Endodermal cell (in vitro differentiated cells): ENCODE measurements at places on chromosomes 6 and 20.

DNA sequence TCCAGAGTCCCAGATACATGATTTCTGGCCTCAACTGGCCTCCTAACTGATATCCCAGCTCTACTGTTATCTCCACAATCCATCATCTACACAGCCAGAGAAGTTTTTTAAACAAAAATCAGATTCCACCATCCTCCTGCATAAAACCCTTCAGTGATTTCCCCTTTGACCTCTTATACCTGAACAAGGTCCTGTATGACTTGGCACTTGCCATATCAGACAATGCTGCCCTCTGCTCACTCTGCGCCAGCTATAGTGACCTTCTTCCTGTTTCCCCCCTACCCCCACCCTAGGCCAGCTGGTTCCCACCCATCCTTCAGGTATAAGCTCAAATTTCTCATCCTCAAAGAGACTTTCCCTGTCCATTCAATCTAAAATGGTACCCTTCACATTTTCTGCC is 322.2 kb downstream of the PKHD1 start:
- no peak for DNase-seq

GRCh38 chr20:25258476-25258805 is 10.6 kb downstream of the PYGB start:
- no peak for DNase-seq

- DNase-seq = peak; percentile 36
Observed at GRCh38 chr6:168116975-168117899, 38.2 kb upstream of the FRMD1 start.

GRCh38 chr6:120620900-120621299 is 713.4 kb downstream of the TBC1D32 start:
- no peak for DNase-seq

DNA sequence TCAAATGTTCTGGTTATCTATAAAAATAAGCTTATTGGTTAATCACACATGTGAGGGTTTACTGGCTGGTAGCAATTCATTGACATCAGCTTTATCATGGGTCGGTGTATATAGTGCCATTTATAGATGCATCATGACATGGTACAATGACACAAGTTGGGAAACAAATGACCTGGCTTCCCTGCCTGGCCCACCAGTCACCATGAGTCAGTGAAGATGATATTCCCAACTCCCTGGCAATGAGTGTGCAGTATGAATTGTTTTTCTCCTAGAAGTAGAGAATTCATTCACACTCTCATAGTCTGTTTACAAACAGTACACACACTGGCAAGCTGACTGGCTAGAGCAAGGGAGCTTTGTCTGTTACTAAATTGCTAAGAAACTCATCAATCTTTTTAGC is 37.2 kb upstream of the CALHM6 start:
- DNase-seq = no peak

GRCh38 chr6:135186255-135186654 is 5.1 kb downstream of the MYB start:
- no peak for DNase-seq

DNA sequence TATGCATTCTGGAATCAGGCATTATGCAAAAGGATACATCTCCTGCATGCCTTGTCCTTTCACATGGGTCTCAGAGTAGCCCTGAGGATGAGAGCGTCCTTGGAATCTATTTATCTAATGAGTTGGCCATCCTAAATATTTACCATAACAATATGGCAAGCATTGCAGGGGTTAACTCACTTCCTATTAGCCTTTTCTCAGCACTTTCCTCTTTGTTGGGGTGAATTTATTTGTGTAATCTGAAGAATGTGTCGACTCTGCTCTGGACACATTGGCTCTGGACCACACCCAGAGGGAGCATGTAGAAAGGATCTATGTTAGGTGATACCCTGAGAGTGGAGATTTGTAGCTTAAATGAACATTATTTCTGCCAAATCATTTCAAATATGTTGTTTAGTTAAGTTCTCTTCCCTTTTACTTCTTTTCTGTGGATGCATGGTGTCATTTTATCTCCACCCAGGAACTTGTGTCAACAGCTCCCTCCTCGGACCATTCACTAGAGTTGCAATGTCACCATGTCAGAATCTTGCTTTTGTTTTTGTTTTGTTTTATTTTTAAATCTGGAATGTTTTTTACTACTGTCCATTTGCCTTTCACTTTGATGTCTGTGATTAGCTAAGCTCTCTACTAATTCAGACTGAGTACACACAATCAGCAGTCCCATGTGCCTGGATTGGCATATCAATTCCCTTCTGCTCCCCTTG is 757.0 kb upstream of the MMS22L start:
- peak; percentile 60 for DNase-seq

DNA sequence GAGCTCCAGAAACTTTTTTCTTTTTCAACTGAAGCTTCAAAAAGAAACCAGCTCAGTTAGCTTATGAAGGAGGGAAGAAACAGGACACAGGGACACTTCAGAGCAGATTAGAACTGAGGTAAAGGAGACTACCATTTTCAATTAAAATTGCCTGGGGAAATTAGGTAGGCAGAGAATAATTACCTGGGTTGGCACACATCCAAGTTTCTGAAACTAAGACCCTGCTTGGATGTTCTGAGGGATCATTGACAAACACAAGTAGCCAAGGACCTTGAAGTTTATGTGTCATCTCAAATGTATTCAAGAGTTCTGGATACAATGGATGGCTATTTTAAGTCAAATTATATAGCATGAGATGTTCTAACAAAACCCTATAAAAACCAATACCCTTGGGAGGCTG is 137.6 kb downstream of the PLCB4 start:
- DNase-seq = no peak

GRCh38 chr6:42010185-42010891 is 40.0 kb upstream of the TAF8 start:
- DNase-seq = peak; percentile 71

- no peak for DNase-seq
Observed at GRCh38 chr6:147166360-147166944, 37.8 kb upstream of the STXBP5 start.

DNA sequence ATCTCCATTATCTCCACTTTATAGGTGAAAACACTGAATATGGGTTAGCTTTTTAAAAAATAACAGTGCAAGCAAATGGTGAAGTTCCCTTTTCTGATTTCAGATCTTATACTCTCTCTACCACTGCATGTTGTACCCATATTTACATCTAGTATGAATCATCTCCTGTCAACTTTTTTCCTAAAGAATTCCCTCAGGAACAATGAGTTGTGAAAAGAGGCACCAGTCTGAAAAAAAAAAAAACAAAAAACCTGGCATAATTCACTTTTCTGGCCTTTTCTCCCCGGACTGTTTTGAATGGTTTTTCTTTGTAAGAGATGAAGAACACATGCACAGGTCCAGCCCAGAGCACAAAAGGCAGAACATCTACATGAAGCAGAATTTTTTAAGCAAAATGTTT is 596.0 kb downstream of the COL12A1 start:
- DNase-seq = no peak

DNA sequence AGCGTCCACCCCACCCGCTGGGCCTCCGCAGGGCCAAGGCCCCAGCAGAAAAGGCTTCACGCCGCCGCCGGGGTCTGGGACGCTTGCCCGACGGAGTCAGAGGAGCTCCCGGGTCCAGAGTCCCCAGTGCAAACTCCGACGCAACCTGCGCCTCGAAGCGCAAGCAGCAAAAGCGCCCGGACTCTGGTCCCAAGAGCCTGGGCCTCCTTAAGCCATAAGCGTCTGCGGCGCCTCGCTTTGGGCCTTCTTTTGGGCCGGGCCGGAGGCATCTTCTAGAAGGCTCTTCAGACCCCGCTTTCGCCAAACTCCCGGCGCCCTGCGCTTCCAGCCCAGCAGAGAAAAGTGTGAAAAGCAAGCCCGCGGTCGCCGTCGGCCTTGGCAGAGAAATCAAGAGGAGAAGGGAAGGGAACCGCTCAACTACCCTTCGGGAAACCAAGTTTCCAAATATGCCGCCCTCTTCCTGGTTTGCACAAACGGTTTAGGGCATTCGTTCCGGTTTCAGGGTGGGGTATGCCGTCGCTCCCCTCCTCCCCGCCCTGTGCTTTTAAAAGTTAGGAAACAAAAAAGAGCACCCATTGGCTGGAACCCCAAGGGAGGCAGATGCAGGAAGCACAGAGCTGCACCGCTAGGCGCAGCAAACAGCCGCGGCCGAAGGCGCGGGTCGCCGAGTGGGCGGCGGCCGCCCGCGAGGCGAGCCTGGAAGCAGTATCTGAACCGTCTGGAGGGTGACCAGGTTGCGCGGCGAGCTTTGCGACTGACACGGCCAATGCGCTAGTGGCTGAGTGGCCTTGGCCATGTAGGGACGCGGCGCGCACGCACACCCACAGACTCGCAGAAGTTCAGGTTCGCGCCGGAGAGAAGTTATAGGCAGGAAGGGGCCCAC is 1.2 kb downstream of the TBX18 start:
- peak; percentile 79 for DNase-seq

- DNase-seq = no peak
Observed at GRCh38 chr6:95865857-95866256, 149.9 kb upstream of the FUT9 start.

GRCh38 chr6:47247227-47247797 is 62.4 kb downstream of the TNFRSF21 start:
- no peak for DNase-seq

- DNase-seq = no peak
Observed at GRCh38 chr20:44115181-44115580, 71.8 kb downstream of the JPH2 start.

DNA sequence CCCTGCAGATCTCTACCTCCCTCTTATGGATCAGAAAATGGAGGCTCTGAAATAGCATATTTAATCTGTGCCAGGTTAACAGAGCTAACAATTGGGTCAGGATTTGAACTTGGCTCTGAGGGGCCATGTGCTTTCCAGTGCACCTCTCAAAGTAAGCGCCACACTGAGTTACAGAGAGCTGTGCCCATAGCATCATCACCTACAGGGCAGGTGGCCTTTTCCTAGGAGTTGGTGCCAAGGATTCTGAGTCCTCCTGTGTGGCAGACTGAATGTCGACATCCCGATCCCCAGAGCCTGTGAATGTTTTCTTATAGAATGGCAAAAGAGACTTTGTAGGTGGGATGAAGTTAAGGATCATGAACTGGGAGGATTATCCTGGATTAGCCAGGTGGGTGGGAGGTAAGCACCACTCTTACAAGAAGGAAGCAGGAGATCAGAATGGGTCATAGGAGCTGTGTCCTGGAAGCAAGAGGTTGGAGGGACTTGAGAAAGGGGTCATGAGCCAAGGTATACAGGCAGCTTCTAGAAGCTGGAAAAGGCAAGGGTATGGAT is 68.0 kb upstream of the TBC1D7 start:
- DNase-seq = no peak

- no peak for DNase-seq
Observed at GRCh38 chr6:129186988-129187387, 304.1 kb downstream of the LAMA2 start.

DNA sequence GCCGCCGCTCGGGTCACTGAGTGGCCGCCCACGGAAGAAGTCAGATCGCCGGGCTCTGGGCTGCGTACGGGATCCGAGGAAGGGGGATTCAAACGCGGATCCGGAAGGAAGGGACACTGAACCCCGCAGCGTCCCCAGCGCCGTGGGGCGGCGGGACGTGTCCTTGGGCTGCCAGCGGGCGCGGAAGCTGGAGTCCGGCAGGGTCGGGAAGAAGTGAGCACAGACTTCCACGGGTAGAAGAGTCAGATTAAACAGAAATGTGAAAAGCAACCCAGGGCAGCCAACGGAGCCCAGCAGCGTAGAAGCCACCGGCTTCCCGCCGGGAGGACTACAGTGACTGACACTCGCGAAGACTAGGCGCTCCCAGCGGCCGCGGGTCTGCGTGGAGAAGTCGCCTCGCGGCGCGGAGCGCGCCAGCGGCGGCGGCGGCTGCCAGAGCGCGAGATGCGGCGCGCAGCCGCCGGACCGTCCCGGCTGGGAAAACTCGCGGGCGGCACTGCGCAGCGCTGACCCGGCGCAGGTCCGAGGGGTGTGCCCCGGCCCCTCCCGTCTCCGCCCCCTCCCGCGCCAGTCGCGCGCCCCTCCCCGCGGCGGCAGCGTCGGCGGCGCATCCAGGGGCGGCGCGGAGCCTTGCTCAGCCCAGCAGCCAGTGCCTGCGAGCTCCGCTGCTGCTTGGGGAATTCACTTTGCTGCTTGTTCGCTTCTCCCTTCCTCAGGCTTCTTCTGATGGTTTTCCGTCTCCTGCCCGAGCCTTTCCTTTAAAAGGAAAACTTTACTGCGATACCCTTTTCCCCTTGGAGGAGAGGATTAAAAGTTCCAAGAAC is at the start of gene SAMD5:
TSS of gene SAMD5 (plus strand) at position 649 of the 824 bp plus-strand sequence. CDS start 239 bp downstream, outside the sequence.
- DNase-seq = peak; percentile 89
